ENCODE measurements at places on chromosomes 16 and 17.

DNA sequence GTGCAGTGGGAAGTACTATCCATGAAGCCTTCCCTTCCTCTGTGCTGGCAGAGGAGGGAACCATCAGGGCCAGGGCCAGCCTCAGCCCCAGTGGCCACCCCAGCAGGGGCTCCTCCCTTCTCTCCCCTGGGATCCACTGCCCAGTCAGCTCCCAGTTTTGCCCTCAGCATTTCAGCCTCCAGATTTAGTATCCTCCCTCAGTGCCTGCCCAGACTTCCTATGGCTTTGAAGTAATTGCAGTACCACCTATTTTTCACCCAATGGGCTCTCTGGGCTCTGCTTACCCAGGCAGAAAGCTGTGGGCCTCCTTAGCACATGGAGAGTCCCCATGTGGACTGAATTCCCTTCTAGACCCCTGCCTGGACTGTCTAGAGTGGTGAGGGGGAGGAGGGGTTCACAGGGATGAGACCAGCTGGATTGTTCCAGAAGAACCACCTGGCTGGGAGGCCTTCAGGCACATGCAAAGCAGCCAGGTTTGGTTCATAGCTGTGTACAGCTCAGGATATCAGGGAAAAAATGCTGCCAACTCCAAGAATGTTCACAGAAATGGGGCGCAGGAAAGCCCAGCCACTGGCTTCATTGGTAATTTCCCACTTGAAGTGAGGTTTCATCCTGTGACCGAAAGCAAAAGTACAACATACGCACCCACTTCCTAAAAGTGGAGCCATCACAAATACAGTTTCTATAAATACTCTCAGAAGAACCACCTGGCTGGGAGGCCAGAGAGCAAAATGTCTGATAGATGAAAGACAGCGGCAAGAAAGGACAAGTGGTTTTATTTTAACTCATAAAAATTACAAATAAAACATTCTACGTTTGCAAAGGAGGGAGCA, 15.2 kb upstream of the HERPUD1 start:
- no peak for DNase-seq

DNA sequence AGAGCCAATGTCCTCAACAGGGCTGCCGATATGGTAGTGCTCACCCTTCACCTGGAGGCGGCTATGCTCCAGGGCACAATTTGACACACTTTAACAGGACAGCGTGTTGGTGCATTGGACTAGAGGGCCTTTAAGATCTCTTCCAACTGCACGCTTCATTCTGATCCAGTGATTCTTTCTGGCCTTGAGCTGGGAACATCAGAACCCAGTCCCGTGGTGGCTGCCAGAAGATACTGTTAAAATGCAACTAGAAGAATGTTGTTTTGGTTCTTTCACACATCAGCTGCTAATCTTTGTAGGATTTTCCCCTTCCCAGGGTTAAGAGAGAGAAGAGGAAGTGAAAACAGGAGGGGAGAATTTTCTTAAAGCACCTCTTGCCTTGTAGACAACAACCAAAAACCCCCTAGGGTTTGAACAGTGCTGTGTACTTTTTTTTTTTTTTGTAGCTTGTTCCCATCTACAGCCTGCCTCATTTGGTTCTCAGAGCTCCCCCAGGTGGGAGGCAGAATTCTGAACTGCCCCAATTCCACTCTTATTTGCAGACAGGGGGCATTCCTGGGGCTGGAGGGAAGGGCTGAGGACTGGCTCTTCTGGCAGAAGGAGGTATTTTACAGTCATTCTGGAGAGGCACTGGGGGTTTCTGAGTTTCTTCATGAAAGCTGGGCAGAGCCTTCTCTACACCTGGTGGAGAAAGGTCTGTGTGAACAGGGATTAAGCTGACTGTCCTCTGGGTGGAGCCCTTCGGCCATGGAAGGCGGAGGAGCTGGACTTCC, 32.4 kb downstream of the SMARCE1 start:
- DNase-seq = peak; percentile 41

DNA sequence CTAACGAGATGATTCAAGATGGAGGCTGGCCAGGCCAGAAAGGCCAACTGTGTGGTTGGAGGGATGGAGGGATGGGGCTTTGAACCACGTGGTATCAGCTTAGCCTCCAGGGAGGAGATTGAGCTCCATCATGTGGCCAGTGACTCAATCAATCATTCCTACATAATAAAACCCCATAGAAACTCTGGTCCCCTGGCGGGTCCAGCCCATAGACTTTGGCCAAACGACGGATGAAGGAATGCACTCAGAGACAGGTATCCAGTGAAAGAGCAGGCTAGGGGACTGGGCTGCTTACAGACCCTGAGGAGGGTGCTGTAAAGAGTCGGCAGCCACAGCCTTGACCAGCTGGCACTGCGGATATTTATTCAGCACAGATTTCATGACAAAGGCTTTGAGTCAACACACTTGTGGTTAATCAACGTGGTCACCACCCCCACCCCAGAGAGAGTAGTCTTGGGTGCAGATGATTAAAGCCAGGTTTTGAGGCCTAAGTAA, 308.7 kb upstream of the TNRC6C start:
- DNase-seq = no peak

DNA sequence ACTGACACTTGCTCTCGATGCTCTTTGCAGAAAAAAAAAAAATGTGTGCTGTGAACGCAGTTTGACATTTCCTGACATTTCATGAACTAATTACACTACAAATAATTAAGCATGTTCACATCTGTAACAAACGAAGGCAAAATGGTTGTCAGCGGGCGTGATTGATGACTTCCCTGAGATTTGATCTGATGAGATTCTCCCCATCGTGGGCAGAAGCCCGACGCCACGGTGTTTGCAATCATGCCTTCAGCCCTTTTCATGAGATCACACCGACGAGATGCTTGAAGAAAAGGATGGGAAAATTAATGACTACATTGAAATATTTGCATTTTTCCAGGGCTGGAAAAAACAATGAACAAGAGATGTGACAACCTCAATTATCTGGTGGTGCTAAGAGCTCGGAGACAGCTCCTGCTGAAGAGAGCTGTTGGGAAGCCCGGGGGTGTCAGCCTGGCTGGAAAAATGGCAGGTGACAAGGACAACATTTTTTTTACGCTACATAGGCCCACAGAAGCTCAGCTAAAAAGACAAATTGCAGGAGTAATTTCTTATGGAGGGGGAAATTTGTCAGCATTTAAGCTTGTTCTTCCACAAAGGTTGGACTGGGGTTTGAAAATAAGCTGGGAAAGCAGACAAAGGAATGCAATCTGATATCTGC, 259.4 kb upstream of the IRX3 start:
- no peak for DNase-seq

GRCh38 chr16:89921702-89922476, 1.3 kb upstream of the TUBB3 start:
- DNase-seq = peak; percentile 90

DNA sequence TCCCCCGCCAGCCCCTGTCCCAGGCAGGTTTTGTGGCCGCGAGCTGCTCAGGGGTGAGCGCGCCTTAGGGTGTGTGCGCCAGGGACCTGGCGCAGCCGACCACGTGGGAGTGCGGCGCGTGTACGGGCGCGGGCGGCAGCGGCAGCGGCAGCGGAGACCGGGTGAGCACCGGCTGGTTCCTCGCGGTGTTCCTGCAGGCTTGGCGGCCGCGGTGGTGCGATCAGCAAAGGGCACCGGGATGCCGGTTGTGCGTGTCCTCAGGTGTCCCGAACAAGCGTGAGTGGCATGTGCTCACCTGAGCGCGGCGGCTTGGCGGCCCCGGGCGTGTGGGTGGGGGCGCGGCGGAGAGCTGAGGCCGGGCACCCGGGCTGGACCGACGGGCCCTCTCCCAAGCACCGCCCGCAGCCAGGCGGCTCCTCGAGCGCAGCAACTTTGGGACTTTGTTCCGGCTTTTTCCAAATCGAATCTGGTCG, 381 bp upstream of the HSD11B2 start:
- no peak for DNase-seq

DNA sequence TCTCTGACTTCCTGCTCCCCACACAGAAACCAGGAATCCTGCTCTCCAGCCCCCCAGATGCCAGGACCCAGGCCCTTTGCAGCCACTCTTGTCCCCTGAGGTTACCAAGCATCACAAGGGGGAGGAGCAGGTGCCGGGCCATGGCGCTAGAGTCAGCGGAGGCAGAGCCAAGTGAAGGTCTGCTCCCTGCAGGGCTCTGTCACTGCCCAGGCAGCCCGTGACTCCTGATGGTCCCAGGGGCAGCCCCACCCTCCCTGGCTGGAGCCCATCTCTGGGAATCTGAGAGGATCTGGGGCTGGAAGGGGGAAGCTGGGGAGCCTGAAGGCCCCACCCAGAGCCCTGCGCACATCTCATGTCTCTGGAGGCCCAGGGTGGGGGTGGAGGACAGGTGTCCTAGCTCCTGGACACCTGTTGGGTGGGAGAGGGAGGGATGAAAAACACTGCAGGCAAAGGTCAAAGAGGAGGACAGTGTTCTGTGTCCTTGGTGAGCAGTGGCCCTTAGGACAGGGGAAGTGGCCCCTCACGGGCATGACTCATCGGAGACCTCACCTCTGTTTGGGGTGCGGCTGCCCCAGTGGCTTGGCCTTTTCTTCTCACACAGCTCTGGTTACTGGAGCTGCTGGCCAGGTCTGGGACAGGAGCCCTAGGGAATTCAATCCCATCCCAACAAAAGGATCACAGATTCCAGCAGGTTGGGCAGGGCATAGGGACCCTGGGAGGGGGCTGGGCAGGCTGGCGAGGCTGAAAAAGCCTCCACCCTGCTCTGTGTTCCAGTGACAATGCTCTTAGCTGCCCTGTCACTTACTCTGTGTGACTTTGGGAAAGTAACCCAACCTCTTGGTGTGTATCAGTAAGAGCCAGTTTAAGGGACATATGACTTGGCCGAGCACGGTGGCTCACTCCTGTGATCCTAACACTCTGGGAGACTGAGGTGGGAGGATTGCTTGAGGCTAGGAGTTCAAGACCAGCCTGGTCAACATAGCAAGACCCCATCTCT, at the start of gene PRSS36:
TSS of gene PRSS36 (minus strand) at position 173 of the 997 bp plus-strand sequence. CDS start at position 142, 31 bp downstream.
- no peak for DNase-seq

DNA sequence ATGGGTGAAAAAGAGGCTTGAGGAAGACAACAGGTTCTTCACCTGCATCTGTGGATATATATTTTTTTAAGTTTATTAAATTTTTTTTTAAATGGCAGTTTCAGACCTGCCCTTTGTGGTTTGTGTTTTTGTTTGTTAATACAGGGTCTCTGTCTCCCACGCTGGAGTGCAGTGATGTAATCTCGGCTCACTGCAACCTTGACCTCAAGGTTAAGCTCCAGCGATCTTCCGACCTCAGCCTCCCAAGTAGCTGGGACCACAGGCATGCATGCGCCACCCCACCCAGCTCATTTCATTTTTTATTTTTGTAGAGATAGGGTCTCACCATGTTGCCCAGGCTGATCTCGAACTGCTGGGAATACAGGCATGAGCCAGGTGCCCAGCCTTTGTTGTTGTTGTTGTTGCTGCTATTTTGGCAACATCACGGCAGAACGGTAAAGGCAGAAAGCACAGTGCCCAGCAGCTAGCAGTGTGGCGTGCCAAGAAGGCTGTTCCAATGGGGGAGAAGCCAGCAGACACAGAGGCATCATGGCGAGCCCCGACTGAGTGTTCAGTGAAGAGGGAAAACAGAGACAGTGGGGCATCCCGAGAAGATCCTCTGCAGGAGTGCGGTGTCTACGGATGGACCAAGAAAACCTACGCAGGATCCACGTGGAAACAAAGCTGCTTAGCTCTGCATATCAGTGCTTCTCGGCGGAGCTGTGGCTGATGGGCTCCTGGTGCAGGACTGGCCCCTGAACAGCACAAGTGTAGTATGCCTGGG, 19.6 kb downstream of the TMC6 start:
- DNase-seq = no peak

DNA sequence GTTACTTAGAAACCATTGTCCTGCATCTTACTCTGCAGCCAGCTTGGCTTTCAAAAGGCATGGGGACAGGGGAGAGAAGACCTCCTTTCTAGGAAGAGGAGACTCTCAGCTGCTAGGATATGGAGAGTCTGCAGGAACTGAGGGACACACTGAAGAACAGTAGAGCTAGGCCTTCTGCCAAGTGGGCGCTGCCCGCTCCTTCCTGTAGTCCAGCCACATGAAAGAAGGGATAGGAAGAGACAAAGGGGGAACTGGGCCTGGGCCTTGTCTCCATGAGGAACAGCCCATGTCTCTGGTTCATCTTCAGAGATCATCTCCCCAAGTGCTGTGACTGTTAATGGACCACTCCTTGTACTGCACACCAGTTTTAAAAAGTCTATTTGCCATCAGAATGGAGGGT, 78.4 kb downstream of the SYCE1L start:
- no peak for DNase-seq

DNA sequence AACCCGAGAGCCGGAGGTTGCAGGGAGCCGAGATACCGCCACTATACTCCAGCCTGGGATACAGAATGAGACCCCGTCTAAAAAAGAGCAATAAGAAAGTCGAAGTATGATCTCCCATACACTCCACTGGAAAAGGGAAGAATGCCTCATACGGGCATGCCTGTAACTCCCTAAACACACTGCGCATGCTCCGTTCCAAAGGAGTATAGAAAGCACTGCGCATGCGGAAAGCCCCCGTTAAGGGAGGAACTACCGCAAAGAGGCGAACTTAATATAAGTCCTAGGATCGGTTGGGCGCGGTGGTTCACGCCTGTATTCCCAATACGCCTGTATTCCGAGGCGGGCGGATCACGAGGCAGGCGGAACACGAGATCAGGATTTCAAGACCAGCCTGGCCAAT, 313.1 kb upstream of the ERCC4 start:
- no peak for DNase-seq

DNA sequence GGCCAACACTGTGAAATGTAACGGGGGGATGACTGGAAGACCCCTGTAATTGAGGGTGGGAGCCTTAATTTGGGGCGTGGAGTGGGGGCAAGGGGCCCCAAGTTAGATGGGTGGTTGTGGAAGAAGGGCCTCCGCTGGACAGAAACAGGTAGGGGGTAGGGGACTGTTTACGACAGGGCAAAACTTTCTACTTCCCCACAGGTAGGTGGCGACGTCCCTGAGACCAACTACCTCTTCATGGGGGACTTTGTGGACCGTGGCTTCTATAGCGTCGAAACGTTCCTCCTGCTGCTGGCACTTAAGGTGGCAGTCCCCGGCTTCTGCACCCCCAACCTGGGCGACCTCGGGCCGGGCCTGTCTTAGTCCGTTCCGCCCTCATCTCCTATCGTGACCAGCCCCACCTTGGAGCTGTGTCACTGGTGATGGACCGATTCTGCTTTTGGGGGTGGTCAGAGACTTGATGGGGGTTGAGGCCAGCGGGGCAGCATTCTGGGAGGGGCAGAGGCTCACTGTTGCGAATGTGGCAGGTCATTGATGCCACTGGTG, 6.8 kb downstream of the PPP4C start:
- DNase-seq = no peak

DNA sequence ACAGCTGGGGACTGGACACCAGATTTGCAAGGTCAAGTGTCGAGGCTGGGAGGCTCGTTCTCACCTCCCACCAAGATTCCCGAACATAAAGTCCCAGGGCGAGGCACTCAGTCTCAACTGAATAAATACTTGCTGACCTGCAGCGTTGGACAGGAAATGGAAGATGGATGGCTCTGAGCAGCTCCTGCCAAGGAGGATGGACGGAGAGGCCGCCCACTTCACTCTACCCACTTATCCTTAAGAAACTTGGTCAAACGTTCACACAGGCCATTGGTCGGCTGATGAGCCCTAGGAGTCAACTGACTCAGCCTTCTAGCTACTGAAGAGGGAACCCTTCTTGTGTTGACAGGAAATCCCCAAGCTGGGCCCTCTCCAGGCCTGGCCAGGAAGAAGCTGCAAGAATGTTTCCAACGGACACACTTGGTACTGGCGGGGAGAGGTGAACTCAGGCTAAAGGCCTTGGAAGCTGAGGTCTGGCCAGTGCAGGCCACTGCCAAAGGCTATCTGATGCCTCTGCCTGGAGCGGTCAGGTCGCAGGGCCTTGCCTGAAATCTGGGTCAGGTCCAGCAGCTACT, 50.0 kb downstream of the VAC14 start:
- DNase-seq = peak; percentile 97

Measured in RCC 7860 (cell line).